Esophagus muscularis mucosa (tissue), 4 donors: ENCODE measurements at places on chromosomes 16 and 17. TPM values are rescaled to one million over a fixed set of nuclear protein-coding genes. Genes with fewer than 3 reads are reported as not detected.

KATNIP gene
- 17.4 TPM for total RNA-seq

HOXB1 gene
- not detected for total RNA-seq

CPNE7 gene
- total RNA-seq: 1.4 TPM

CPHXL2 gene
- total RNA-seq: not detected

MMP2 gene
- 287 TPM for total RNA-seq

TP53 gene
- 16.9 TPM for total RNA-seq

GRCh38 chr16:8634991-8635736, 13.7 kb downstream of the METTL22 start:
- H3K36me3 ChIP-seq: peaks cover 92% of the 10 kb centered on the region
- no peak overlapping the region for H3K27ac ChIP-seq
- H3K27me3 ChIP-seq: no peaks in the 10 kb centered on the region
- no peaks in the 10 kb centered on the region for H3K4me1 ChIP-seq
- H3K4me3 ChIP-seq: no peak overlapping the region

GRCh38 chr17:69246726-69247375, 18.2 kb upstream of the ABCA10 start:
- H3K27ac ChIP-seq: no peak overlapping the region
- no peaks in the 10 kb centered on the region for H3K27me3 ChIP-seq
- no peak overlapping the region for H3K4me3 ChIP-seq
- no peaks in the 10 kb centered on the region for H3K4me1 ChIP-seq
- no peak for DNase-seq

GRCh38 chr17:63113167-63113566, 147.1 kb downstream of the TANC2 start:
- no peak for DNase-seq
- no peaks in the 10 kb centered on the region for H3K27me3 ChIP-seq
- H3K27ac ChIP-seq: no peak overlapping the region
- no peak overlapping the region for H3K4me3 ChIP-seq
- H3K36me3 ChIP-seq: no peaks in the 10 kb centered on the region

GRCh38 chr16:56589141-56590039, at the start of gene MT3:
Gene MT3, plus strand, starts transcription at chr16:56589528. Its CDS starts 63 bp downstream, at chr16:56589591.
- H3K27me3 ChIP-seq: peaks cover 14% of the 10 kb centered on the region
- H3K36me3 ChIP-seq: no peaks in the 10 kb centered on the region
- H3K4me1 ChIP-seq: peaks cover 15% of the 10 kb centered on the region
- peak within 1 kb of the TSS; percentile 60 for H3K4me3 ChIP-seq

DNA sequence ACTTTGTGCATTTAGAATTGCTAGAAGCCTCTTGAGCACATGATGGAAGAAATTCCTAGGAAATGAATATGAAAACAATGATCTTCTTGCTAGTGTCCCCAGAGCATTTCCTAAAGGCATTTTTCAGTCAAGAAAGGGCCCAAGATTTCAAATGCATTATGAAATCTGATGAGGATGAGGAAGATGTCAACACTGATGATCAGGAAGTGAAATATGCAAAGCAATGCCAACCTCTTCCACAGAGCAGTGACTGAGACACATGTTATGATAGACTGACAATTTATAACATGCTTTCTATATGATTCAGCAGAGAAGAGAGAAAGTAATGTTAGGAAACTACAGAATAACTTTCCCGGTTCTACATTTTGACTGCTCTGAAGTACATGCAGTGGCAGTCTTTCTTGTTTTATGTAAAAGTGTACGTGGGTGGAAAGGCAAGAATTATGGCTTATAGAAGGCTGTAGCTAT, 859.1 kb upstream of the GOT2 start:
- no peaks in the 10 kb centered on the region for H3K27me3 ChIP-seq
- no peak for DNase-seq
- H3K27ac ChIP-seq: no peak overlapping the region
- H3K4me1 ChIP-seq: no peaks in the 10 kb centered on the region

DNA sequence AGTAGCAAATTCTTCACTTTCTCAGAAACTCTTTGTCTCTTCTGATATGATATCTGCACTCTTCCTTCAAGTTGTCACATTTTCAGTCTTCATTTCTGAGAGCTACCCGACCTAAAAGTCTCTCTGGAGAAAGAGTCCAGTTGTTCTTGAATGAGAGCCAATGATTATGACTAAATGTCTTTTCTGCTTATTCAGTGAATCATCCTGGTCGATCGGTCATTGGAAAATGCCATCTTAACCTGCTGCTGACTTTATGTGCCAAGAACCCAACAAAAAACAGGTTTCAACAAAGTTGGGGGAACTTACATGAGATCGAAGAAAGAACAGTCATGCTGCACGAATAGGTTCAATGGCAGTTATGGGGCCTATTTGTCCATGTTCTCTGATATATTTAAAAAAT, 15.9 kb downstream of the SOX9 start:
- no peaks in the 10 kb centered on the region for H3K4me1 ChIP-seq
- H3K27ac ChIP-seq: no peak overlapping the region
- DNase-seq: no peak
- no peaks in the 10 kb centered on the region for H3K36me3 ChIP-seq
- no peaks in the 10 kb centered on the region for H3K27me3 ChIP-seq

- H3K4me1 ChIP-seq: no peaks in the 10 kb centered on the region
- H3K27ac ChIP-seq: no peak overlapping the region
- H3K4me3 ChIP-seq: no peak overlapping the region
- DNase-seq: no peak
These were observed 77.7 kb downstream of the HAPSTR1 start for GRCh38 chr16:9169094-9169493.

- H3K4me3 ChIP-seq: no peak overlapping the region
- peaks cover 3% of the 10 kb centered on the region for H3K4me1 ChIP-seq
- H3K27me3 ChIP-seq: no peaks in the 10 kb centered on the region
These were observed 73.8 kb upstream of the HNF1B start for GRCh38 chr17:37818689-37819088.

DNA sequence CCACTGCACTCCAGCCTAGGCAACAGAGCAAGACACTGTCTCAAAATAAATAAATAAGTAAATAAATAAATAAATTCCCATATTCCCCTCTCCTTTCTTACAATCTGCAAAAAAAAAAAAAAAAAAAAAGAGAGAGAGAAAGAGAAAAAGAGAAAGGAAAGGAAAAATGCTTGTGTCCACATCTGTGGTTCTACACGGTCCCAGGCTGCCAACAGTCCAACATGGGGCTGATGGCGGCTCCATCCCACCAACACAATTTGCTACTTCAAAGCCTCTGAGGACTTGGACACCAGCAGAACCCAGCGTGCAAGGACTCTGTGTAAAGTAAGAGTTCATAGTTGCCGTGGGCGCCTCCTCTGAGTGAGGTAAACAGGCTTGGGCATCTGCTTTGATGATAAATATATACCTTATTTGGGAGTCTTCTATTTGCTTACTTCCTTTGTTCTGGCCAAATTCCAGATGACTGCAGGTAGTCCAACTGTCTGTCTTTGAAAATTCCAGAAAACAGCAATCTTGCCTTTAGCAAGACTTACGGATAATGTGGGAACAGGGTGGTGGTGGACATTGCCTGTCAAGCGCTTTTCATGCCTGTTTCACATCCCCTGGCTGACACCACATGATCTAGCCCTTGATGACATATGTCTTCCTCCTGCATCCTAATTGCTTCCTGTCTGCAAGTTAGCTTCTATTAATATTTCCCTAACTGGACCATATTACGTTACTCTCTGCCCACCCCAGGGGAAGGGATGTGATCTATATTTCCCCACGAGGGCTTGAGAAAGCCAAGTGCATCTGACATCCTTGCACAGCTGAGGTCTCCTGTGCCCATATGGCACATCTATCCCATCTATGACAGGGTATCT, 10.1 kb downstream of the LITAF start:
- H3K4me1 ChIP-seq: peaks cover 5% of the 10 kb centered on the region
- H3K4me3 ChIP-seq: no peak overlapping the region
- no peaks in the 10 kb centered on the region for H3K27me3 ChIP-seq
- no peak for DNase-seq
- H3K36me3 ChIP-seq: no peaks in the 10 kb centered on the region
- no peak overlapping the region for H3K27ac ChIP-seq

DNA sequence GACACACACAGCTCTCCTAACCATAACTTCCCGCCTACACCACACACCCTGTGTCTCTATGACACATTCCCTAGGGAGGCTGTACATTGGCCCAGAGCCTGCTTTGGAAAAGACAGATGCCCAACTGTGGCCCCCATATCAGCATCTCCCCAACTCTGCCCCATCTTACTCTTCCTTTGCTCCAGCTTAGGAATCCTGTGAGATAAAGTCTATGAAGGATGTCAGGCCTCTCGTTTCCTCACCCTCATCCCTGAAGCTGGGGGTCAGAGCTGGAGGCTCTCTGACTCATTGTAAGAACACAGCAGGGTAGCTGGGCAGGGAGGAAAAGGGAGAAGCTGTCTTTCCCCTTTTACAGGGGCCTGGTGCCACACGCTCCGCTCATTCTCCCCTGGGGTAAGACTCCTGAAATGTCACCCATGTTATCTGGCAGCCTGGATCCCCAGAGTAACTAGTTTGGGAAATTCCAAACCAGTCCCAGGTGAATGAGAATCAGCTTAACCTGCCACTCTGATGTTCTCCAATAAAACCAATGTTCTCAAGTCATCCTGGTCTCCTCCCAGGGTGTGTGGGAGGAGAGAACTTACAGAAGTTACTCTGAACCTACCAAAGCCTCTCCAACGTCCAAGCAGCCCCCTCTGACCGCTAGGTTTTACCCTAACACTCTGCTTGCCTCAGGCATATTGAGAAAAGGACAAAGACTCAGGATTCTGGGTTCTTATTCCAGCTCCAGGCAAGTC, 2.8 kb downstream of the RAPGEFL1 start:
- H3K27ac ChIP-seq: no peak overlapping the region
- H3K4me1 ChIP-seq: peaks cover 21% of the 10 kb centered on the region

GRCh38 chr16:64375391-64375980, 746.4 kb downstream of the CDH11 start:
- H3K36me3 ChIP-seq: no peaks in the 10 kb centered on the region
- no peaks in the 10 kb centered on the region for H3K27me3 ChIP-seq

GRCh38 chr16:26809461-26809860, 257.3 kb upstream of the C16orf82 start:
- no peak overlapping the region for H3K27ac ChIP-seq
- H3K27me3 ChIP-seq: peaks cover 14% of the 10 kb centered on the region
- H3K4me1 ChIP-seq: no peaks in the 10 kb centered on the region

- H3K4me3 ChIP-seq: no peak overlapping the region
- H3K4me1 ChIP-seq: peaks cover 4% of the 10 kb centered on the region
- no peak for DNase-seq
- peaks cover 6% of the 10 kb centered on the region for H3K27me3 ChIP-seq
- no peak overlapping the region for H3K27ac ChIP-seq
- H3K36me3 ChIP-seq: no peaks in the 10 kb centered on the region
These were observed 25.6 kb downstream of the SOX9 start for GRCh38 chr17:72146371-72146770.

DNA sequence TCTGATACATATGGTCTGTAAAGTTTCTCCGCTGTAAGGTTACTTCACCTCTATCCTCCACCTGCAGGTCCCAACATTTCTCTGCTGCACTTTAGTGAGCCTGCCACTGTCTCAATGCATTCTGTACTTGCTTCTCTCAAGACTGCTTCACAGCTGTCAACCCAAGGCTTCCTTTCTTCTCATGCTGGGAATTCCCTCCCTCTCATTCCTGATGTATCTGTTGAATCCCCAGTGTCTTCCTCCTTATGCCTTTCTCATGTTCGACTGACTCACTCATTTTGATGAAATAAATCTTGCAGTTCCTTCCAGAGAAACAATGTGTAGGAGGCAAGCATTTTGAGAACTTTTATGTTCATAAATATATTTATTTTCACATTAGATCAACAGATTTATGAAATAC, 288.3 kb downstream of the CNTNAP4 start:
- H3K27me3 ChIP-seq: no peaks in the 10 kb centered on the region
- no peak for DNase-seq
- H3K4me3 ChIP-seq: no peak overlapping the region
- no peaks in the 10 kb centered on the region for H3K4me1 ChIP-seq

DNA sequence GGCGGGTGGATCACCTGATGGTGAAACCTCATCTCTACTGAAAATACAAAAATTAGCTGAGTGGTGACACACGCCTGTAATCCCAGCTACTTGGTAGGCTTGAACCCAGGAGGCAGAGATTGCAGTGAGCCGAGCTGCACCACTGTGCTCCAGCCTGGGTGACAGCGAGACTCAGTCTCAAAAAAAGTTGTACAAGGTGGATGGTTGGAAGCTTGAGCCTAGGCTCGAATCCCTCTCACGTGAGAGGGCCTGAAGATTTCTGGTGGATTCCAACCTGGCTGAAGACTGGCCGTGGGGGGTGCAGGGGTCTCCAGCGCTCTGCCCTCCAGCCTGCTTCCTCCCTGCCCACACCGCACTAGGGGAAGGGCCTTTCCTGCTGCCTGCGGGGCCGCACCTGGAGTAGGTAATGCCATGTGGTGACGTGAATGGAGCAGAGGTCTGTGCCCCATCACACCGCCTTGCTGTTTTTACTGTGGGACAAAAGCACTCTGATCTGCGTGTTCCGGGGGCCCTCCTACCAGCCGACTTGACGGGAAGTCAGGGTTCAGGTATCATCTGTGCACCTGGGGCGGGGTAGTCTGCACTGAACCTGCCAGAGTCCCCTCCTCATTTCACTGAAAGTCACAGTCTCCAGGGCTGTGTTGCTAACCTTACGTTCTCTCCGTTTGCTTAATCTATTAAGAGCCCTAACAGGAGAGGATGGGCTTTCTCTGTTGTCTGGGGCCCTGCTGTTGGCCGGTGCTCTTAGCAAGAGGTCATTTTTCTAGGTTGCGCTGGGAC, 4.2 kb downstream of the RPL13 start:
- DNase-seq: no peak
- peaks cover 16% of the 10 kb centered on the region for H3K27me3 ChIP-seq
- no peak overlapping the region for H3K27ac ChIP-seq
- H3K4me1 ChIP-seq: peaks cover 56% of the 10 kb centered on the region

DNA sequence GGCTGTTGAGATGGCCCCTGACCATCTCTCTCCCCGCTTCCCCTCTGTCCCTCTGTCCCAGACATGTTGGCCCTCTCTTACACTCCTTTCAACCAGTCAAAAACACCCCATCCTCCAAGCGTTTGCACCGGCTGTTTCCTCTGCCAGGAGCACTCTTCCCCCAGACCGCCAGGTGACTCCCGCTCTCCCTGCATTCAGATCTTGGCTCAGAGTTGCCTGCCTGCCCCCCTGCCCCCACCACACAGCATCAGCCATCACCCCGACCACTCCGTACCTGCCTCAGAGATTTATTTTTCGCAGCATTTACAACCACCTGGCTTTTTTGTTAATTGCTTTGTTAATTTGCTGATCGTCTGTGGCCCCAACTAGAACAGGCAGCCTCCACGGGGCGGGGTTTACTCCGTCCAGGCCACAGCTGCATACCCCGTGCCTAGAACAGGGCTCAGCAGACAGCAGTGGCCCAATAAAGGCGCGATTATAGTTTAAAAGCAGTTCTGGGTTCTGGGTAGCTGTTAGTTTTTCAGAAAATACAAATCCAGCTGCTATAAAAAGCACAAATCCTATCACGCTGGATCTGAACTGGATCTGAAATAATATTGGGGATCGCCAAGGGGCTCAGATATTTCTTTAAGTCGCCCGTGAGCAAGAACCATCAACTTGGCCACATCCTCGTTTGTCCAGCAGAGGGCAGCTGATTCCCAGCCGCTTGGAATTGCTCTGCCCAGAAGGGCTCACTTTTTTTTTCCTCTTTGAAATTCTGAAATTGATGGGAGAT, 173.6 kb downstream of the IRF8 start:
- no peak overlapping the region for H3K27ac ChIP-seq
- H3K27me3 ChIP-seq: no peaks in the 10 kb centered on the region
- H3K36me3 ChIP-seq: no peaks in the 10 kb centered on the region

- H3K27ac ChIP-seq: no peak within 1 kb of the TSS
These were observed at the start of gene MC1R for GRCh38 chr16:89918453-89919347. Gene MC1R, plus strand, starts transcription at chr16:89918862. Its CDS starts 397 bp downstream, at chr16:89919259.
